ENCODE measurements at places on chromosomes 5 and 9.

DNA sequence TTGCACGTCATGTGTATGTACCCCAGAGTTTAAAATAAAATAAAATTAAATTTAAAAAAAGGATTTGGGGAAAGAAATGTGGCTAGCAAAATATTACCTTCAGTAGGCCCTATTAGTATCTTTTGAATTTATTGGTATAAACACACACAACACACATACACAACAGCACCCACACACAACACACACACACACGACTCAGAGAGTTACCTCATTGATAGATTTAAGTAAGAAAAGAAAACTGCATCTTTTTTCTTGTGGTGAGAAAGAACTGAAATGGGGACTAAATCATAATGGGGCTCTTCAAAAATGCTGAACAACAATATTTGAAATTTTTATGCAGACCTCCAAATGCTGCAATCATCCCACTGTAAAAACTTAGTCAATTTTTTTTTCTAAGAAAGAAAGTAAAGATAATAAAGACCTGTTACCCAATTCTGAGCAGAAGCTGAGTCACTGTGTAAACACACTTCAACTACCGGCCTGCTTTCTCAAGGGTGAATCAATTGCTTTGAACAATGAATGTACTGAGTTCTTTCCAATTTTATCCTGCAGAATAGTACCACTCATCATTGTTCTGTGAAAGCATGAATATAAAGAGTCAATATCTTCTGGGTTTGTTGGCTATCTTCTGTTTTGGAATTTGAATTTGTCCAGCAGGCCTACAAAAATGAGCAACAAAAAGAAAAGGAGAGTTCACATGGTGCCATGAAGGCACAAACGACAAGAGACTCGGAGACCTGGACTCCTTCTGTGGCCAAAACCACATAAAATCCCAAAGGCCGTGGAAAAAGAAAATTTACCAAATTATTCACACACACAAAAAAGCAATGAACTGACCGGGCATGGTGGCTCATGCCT lies 57.9 kb upstream of the CCNG1 start:
- no peak for DNase-seq

- DNase-seq: no peak
Observed at GRCh38 chr9:132536124-132536523, 46.3 kb upstream of the BARHL1 start.

DNA sequence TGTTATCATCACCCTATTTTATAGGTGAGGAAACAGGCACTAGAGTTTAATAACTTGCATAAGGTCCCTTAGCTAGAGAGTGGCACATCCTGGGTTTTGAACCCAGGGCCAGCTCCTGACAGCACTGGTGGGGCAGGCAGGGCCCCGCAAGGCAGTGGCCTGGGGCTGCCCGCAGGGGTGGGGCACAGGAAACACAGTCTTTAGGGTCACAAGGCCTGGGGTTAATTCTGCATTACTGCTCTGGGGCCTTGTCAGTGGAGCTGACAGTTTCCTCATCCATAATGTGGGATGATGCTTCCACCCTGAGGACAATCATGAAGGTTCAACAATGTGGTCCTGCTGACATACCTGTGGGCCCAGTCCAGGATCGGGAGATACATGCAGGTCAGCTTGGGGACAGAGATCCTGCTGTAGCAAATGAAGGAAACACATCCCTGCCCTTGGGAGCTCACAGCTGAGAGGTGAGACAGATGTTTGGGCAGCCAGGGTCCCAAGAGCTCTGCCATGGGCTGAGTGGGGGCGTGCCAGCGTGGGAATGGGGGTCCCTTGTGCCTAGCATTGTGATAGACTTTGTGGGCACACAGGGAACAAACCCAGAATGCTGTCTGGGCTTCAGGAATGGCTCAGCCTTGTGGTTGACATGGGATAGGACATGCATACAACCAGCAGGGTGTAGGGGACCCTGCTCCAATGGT lies 14.7 kb downstream of the FGF18 start:
- DNase-seq: no peak

DNA sequence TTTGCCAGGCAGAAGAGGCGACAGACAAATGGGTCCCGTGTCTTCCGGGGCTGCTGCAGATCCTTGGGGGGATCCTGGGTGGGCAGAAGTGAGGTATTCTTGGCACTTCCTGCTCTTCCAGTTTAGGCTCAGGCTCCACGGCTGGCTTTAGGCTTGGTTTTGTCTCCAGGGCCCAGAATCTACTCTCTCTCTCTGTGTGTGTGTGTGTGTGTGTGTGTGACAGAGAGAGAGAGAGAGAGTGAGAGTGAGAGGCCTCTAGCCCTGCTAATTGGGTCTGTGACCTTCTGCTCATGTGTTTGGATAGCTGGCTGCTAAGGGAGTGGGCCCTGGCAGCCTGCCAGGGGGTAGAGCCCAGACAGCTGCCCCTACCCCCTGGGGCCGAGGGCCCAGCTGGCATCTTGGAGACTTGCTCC lies 39.3 kb downstream of the CRB2 start:
- DNase-seq: no peak

DNA sequence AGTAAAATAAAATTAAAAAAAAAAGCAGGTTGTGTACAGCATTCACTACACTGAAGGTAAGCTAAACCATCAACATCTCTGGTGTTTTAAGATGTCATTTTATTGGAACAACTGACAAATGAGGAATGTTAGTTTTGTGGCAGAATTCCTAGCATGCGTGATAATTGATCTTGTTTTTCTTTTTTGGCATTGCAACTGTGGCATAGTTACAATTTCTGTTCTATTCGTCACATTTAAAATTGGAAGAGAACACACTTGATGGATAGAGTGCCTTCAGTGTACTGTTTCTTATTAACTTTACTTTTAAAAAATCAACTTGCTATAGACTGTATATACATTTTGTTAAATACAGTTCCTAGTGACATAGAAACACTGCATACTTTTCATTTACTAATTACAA lies 43.6 kb upstream of the TNFSF15 start:
- no peak for DNase-seq

DNA sequence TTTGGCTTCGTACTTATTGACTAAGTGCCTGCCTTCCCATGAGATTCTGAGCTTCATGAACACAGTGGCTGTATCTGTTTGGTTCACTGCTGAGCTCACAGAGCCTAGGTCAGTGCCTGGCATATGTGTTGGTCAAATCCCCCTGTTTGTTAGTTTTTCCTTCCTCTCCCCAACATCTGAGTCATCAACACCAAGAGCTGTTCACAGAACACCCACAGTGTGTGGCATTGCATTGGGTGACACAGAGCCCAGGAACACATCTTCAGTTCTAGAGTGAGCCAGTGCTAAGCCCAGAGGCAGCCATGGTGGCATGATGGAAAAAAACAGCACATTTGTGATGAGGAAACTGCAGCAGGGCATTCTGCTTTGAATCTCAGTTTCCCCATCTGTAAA lies 294.6 kb downstream of the SEC61B start:
- DNase-seq: no peak

DNA sequence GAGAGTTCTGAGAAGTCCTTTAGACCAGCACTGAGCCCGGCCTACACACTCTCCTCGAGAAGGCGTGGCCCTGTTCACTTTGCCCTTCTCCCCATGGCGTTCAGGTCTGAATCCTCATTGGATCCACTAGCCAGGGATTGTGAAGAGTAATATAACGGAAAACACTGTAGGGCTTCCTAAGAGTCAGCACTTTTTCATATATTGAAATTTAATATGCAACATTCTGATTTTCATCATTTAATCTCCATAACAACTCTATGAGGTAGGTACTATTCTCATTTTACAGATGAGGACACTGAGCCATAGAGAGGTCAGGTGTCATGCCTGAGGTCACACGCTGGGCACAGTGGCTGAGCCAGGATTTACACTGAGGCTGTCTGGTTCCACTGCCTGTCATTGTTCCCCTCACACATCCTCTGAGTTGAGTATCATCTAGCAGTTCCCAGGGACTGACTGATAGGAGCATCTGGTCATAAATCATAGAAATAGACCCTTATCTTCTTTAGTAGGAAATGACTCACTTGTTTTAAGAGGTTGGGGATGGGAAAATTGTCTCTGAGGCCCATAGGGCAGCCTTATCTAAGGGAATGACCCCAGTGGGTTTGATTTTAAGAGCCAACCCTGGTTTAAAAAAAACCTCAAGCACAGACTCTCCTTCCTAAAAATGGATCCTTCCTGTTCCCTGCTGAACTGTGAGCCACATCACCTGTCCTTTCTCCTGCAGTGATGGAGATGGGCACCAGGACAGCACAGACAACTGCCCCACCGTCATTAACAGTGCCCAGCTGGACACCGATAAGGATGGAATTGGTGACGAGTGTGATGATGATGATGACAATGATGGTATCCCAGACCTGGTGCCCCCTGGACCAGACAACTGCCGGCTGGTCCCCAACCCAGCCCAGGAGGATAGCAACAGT lies 41.2 kb downstream of the THBS4 start:
- no peak for DNase-seq

DNA sequence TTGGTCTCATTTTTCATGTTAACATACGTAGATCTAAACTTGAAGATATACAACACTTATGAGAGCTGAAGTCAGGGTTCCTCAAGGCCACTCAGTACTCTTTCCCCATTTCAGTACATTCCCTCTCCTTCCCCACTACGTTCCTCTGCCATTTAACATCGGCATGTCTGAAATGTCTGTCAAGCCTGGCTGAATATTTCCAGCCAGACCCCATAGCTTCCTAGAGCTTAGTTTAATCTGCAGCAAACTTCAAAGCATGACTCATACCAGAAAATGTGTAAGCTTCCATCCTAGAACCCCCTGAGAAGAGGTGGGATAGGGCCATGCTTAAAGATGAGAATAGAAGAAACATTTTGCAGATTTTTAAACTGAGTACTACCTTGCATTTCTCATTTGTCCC lies 6.2 kb downstream of the GZMA start:
- DNase-seq: no peak

- no peak for DNase-seq
Observed at GRCh38 chr5:54323495-54323894, 13.1 kb upstream of the ARL15 start.

DNA sequence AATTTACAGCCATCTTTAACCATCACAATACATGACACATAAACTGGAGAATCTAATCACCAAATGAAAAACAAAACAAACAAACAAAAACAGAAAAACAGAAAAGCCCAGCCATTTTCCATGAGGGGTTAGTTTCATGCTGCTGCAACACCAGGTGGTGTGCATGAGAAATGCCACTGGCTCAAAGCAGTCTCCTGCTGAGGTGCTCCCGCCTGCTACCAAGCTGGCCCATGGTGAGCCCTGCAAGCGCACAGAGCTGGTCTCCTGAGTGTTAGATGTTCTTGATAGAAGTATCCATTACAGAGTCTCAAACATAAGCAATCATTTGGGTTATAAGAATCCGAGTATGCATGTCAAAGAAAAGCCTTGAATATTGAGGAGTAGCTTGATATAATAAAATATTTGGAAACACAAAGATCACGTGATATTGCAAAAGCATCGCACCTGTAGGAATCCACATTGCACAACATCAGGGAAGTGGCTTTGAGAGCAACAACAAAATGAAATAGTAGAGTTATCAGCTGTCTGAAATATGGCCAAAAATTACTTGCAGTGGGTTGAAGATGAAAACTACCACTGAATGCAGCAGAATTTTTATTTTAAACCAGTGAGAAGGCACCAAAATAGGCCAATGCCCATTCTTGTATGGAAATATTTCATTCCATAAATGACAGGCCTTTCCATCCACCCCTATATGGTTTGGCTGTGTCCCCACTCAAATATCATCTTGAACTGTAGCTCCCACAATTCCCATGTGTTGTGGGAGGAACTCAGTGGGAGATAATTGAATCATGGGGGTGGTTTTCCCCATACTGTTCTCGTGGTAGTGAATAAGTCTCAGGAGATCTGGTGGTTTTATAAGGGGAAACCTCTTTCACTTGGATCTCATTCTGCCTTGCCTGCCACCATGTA lies 194.8 kb downstream of the SYK start:
- DNase-seq: no peak

GRCh38 chr5:170286386-170286925 lies 11.1 kb downstream of the LCP2 start:
- no peak for DNase-seq

Data from central memory CD4-positive, alpha-beta T cell (primary cell).